ENCODE measurements at places on chromosomes 2 and 18.

- DNase-seq = no peak
These were observed 44.2 kb downstream of the FARSB start for GRCh38 chr2:222611684-222612083.

GRCh38 chr2:216327447-216327935, 44.8 kb downstream of the MARCHF4 start:
- DNase-seq = no peak

DNA sequence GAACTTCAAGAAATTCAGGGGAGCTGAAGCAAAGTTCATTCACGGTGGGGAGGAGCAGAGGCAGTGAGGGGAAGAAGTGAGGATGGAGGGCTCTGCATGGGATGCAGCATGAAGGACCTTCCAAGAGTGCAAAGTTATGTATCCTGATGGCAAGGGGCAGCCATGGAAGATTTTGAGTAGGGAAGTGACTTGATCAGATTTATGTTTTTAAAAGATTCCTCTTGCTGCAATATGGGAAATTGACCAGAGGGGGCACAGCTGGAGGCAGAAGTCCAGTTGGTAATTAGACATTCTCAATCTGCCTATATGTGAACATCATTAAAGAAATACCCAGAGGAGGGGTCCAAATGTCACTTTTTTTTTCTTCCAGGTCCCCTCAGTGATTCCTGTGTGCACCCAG, 21.5 kb upstream of the ANXA4 start:
- no peak for DNase-seq

- no peak for DNase-seq
These were observed 106.9 kb downstream of the HDAC4 start for GRCh38 chr2:239293775-239294430.

Measured in left ventricle myocardium inferior (tissue), 1 donor.